WTC11 (cell line): ENCODE measurements at places on chromosomes 13 and 19.

DNA sequence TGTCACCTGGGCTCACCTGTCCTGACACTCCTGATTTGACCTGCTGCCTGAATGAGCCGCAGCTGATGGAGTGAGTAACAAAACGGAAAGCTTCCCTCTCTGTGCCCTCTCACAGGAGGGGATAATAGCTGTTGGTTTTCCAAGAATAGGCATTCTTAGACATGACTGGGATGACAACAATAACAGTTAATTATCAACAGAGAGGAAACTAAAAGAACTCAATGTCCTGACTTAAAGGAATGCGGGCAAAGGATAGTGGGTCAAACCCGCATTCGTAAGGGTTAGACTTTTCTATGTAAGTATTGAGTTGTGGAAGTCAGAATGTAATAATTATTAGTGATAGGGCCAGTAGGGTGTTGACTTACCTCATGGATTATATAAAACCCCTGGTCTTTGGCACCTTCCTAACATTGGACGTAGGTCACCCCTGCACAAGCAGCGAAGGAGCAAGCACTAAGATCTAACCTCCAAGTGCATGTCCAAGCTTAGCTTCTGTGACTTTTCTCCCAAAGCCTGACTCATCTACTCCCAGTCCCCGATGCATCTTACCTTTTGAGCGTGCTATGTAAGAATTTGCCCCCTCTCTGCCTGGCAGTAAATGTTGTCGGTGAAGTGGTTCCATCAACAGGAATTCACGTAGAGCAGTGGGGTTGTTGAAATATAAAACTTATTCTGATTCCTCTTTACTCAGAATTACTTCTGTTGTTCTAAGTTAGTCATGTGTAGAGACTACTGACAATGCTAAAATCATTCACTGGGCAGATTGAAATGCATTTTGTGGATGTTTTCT lies 442.3 kb downstream of the FGF9 start:
- no peak overlapping the region for H3K27ac ChIP-seq
- H3K27me3 ChIP-seq = no peaks in the 10 kb centered on the region

- H3K4me1 ChIP-seq = peaks cover 20% of the 10 kb centered on the region
- no peak overlapping the region for H3K27ac ChIP-seq
- no peak overlapping the region for H3K4me3 ChIP-seq
- H3K36me3 ChIP-seq = no peaks in the 10 kb centered on the region
- no peak for DNase-seq
- peaks cover 7% of the 10 kb centered on the region for H3K27me3 ChIP-seq
Measured at GRCh38 chr13:28575200-28575599, 80.3 kb upstream of the FLT1 start.

- H3K4me3 ChIP-seq = no peak overlapping the region
- DNase-seq = no peak
- peaks cover 4% of the 10 kb centered on the region; the same call in 1 of the 2 replicates for H3K4me1 ChIP-seq
Measured at GRCh38 chr13:67136157-67136556, 94.0 kb downstream of the PCDH9 start.

DNA sequence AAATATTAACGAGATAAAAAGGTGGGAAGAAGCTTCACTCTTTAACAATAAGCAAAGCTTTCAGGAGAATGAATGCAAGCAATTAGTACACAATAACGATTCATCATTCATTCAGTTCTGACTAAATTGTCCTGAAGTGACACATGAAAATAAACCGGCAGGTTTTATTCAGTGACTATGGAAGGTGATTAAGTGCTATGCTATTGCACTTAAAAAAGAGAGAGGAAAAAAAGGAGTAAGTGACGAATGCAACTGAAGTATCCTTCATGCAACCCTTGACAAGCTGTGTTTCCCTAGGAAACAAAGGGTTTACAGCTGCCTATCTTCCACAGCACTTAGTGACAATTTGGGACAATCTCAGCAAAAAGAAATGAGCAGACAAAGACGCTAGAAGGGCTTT lies 1.4 kb downstream of the LIG4 start:
- H3K4me3 ChIP-seq = peak overlapping the region; percentile 78
- no peak for DNase-seq
- no peak overlapping the region for H3K27ac ChIP-seq
- H3K27me3 ChIP-seq = no peaks in the 10 kb centered on the region
- peaks cover 14% of the 10 kb centered on the region for H3K36me3 ChIP-seq
- peaks cover 11% of the 10 kb centered on the region for H3K4me1 ChIP-seq
